ENCODE measurements at places on chromosomes 11 and 22.

GRCh38 chr11:106389101-106389500 is 311.6 kb downstream of the AASDHPPT start:
- DNase-seq = no peak

- no peak for DNase-seq
Measured at GRCh38 chr11:118657709-118658428, 21.6 kb downstream of the TREH start.

- no peak for DNase-seq
Measured at GRCh38 chr11:72871119-72871518, 56.9 kb downstream of the ATG16L2 start.

DNA sequence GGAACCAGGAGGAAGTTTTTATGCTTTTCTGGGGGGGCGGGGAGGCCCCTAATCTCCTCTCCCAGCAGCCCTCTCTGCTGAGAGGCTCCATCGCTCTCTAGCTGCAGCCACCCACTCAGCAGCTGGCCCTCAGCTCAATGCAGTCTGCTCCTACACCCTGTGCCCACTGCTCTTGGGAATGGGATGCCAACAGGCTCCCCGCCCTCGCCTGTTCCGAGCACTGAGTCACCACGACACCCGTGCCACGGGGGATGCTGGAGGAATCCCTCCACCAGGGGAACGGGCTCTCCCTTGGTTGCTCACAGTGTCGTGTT is 23.5 kb upstream of the SUSD2 start:
- DNase-seq = no peak

GRCh38 chr11:133714471-133715375 is 130.6 kb downstream of the SPATA19 start:
- DNase-seq = no peak
